ENCODE measurements at places on chromosomes 16 and 17. TPM values are rescaled to one million over a fixed set of nuclear protein-coding genes. Genes with fewer than 3 reads are reported as not detected.
A peak's percentile ranks its signal among the peaks of the same experiment; 100 is the strongest.

- no peak overlapping the region for H3K27ac ChIP-seq
- no peak for DNase-seq
- peaks cover 19% of the 10 kb centered on the region for H3K36me3 ChIP-seq
- no peaks in the 10 kb centered on the region for H3K4me1 ChIP-seq
- H3K4me3 ChIP-seq = no peak overlapping the region
- no peaks in the 10 kb centered on the region for H3K27me3 ChIP-seq
Measured at GRCh38 chr17:82936768-82937171, 96.9 kb upstream of the ZNF750 start.

DNA sequence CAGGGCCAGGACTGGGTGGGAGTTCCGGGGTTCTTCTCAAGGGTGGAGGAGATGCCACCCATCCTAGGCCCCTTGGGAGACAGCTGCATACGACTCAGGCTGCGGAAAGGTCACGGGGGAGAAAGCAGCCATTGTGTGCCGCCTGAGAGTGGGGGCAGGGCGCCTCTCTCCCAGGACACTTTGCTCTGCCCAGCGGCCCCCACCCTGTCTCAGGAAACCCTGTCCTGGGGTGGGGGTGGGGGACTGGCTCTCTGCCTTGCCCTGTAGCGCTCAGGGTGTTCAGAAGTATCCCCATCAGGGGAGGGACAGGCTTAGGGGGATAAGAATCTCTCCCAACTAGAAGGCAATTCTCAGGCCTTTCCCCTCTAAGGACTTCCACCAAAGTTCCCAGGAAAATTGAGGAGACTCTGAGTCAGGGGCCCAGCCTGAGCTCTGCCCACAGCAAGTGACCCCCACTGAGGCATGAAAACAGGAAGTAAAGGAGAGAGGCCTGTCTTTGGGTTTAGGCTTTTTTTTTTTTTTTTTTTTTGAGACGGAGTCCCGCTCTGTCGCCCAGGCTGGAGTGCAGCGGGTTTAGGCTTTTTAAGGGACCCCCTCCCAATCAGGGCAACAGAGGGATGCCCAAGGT, 4.9 kb downstream of the GIT1 start:
- peak overlapping the region; percentile 42 for H3K27ac ChIP-seq
- peaks cover 91% of the 10 kb centered on the region for H3K4me1 ChIP-seq
- H3K36me3 ChIP-seq = peaks cover 7% of the 10 kb centered on the region
- DNase-seq = no peak
- no peaks in the 10 kb centered on the region for H3K27me3 ChIP-seq

DNA sequence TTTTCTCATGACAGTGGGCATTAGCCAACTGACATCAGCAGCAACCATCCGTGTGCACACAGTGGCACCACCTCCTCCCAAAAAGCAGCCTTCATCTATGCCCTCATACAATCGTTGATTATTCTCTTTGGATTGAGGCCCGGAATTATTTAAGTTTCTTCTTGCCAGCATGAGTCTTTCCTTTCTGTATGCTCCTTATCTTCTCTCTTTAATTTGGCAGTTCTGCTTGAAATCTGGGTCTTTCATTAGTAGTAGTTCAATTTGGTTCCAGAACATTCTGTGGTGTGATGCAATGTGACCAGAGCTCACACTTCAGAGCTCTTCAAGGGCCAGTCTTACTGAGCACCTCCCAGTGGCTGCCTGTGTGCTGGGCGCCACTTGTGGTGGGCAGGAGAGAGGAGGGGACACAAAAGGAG, 52.2 kb upstream of the STH start:
- DNase-seq = no peak
- H3K27ac ChIP-seq = no peak overlapping the region
- H3K36me3 ChIP-seq = no peaks in the 10 kb centered on the region
- H3K4me1 ChIP-seq = peaks cover 11% of the 10 kb centered on the region
- no peak overlapping the region for H3K4me3 ChIP-seq

- DNase-seq = no peak
- H3K4me3 ChIP-seq = no peak overlapping the region
- no peaks in the 10 kb centered on the region for H3K4me1 ChIP-seq
- H3K27me3 ChIP-seq = no peaks in the 10 kb centered on the region
- H3K27ac ChIP-seq = no peak overlapping the region
Measured at GRCh38 chr17:61066062-61066461, 333.6 kb upstream of the TBX2 start.

GRCh38 chr16:71943887-71944286, 48.6 kb downstream of the IST1 start:
- DNase-seq = no peak
- H3K4me1 ChIP-seq = no peaks in the 10 kb centered on the region
- H3K27ac ChIP-seq = no peak overlapping the region
- no peaks in the 10 kb centered on the region for H3K36me3 ChIP-seq
- H3K4me3 ChIP-seq = no peak overlapping the region

DNA sequence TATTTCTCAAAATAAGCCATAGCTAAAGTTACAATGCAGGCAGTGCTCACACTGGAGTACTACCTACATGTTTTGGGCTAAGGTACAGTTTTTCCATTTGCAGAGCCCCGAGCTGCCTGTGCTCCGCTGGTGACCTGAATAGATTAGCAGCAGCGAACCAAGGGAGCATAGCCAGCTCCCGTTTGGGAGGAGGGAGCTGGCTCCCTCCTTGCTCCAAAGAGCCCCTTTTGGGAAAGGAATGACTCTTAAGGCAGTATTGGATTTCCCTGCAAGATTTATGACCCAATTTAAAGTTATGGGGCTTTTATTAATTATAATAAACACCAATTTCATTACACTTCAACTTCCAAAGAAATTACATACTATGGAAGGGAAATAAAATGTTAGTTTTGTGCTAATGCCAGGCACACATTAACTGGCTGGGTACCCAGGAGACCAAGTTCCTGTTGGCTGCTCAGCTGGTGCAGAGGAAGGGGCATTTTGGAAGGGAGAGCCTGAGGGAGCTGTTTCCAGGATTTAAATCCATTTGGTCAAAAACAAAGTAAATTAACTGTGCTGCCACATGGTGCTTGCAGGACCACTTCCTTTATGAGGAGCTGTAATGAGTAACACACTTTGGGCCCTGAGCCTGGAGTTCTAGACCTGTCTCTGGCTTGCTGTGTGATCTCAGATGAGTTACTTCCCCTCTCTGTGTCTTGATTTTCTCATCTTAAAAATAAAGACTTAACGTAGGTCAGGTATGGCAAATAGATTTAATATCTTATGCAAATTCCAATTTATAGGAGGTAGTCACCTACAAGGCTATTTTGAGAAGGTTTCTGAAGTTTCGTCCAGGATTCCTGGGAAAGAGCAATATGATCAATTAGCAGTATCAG, 362.1 kb upstream of the CCL2 start:
- H3K4me3 ChIP-seq = no peak overlapping the region
- no peak overlapping the region for H3K27ac ChIP-seq
- no peak for DNase-seq
- H3K27me3 ChIP-seq = no peaks in the 10 kb centered on the region
- H3K4me1 ChIP-seq = no peaks in the 10 kb centered on the region
- H3K36me3 ChIP-seq = no peaks in the 10 kb centered on the region

DNA sequence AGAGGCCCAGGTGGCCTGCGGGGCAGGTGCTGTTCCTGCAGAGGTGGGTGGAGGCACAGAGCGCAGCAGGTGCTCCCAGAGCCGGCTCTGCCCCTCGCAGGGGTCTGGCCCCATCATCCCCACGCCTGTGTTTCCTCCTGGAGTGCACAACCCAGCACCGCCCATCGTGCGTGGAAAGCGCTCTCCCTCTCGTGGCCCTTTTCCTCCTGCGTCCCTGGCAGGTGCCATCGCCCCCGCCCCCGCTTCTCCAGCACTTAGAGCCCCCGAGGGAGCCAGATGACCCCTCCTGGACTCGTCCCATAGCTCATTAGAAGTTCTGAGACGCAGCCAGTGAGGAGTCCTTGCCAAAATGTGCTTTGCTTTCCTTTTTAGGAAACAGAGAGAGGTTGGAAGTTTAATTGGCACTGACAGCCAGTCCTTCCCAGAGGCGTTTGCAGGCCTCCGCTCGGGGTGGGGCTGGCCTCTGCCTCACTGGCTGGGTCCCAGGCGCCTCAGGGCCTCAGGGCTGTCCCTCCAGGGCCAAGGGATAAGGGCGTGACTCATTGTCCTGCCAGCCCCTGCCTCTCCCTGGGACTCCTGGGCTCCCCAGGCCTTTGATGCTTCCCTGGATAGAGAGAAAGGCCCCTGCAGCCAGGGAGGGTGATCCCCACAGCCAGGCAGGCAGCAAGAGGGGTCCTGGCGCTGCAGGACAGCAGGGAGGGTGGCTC, 32.2 kb upstream of the CHMP6 start:
- no peak overlapping the region for H3K4me3 ChIP-seq
- no peaks in the 10 kb centered on the region for H3K36me3 ChIP-seq
- H3K4me1 ChIP-seq = peaks cover 6% of the 10 kb centered on the region
- H3K27me3 ChIP-seq = no peaks in the 10 kb centered on the region

- no peak overlapping the region for H3K27ac ChIP-seq
- H3K4me3 ChIP-seq = no peak overlapping the region
- no peak for DNase-seq
- no peaks in the 10 kb centered on the region for H3K36me3 ChIP-seq
- H3K4me1 ChIP-seq = peaks cover 16% of the 10 kb centered on the region
Measured at GRCh38 chr17:71192848-71193247, 928.0 kb upstream of the SOX9 start.

- no peak overlapping the region for H3K4me3 ChIP-seq
- H3K4me1 ChIP-seq = peaks cover 65% of the 10 kb centered on the region
- no peak for DNase-seq
- no peaks in the 10 kb centered on the region for H3K27me3 ChIP-seq
- H3K36me3 ChIP-seq = peaks cover 29% of the 10 kb centered on the region
Measured at GRCh38 chr17:76270127-76270592, 5.0 kb downstream of the UBALD2 start.

The PRAC1 gene
- total RNA-seq = not detected

The KREMEN2 gene
- total RNA-seq = 2.1 TPM

The TCAP gene
- 0.44 TPM for total RNA-seq
